Liver (tissue), 10 donors: ENCODE measurements at places on chromosomes 5 and 9.

GRCh38 chr5:72138943-72139521 is 31.8 kb downstream of the MAP1B start:
- no peak for DNase-seq

DNA sequence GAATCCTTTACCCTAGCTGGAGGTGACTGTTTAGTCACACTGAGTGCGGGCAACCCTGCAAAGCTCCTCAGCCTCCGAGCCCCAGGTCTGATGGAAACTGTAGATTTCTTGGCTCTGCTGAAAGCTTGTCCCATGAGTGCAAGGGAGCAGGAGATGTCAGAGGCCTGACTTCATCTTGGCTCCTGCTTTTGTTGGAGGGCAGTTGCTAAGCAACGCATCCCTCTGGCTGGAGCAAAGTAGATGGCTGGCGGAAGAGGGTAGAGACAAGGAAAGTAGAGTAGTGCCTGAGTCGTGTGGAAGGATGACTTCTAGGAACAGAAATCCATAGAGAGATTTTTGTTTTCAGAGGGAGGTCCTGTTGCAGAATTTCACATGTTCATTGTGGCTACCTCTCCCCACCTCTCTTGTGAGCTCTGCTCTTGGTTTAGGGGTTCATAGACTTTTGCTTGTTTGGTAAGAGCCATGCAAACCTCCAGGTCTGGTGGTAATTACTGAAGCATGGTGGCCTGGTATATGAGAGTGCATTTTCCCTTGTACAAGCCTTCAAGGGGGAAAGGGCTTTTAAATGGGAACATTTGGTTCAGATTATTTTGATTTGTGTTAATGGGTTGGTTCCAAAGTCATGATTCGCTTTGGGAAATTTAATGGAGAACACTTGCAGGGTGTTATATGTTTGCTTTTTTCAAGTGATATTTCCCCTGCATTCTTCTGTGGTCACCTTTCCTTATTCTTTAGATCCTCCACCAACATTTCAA is 71.5 kb downstream of the ARHGAP26 start:
- DNase-seq: no peak

DNA sequence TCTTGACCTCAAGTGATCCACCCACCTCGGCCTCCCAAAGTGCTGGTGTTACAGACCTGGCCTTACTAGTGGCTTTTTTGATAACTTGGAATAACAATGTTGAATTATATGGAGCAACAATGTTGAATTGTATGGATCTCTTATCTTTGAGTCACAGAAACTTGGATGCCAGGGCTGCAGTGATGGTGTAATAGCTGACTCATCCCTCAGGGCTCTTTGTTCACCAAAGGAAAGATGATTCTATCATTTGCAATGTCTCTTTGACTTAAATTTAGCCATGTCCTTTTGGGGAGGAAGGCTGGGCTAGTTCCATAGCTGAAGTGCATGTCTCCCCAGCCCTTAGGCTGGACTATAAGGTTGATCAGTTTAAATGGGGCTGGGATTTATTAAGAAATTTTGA is 172.3 kb downstream of the PDZD2 start:
- DNase-seq: no peak

GRCh38 chr5:122195802-122196394 is 66.6 kb downstream of the ZNF474 start:
- DNase-seq: no peak
